Muscle of leg (tissue), 16 donors: ENCODE measurements at places on chromosomes 7 and 10. TPM values are rescaled to one million over a fixed set of nuclear protein-coding genes. Genes with fewer than 3 reads are reported as not detected.

DNA sequence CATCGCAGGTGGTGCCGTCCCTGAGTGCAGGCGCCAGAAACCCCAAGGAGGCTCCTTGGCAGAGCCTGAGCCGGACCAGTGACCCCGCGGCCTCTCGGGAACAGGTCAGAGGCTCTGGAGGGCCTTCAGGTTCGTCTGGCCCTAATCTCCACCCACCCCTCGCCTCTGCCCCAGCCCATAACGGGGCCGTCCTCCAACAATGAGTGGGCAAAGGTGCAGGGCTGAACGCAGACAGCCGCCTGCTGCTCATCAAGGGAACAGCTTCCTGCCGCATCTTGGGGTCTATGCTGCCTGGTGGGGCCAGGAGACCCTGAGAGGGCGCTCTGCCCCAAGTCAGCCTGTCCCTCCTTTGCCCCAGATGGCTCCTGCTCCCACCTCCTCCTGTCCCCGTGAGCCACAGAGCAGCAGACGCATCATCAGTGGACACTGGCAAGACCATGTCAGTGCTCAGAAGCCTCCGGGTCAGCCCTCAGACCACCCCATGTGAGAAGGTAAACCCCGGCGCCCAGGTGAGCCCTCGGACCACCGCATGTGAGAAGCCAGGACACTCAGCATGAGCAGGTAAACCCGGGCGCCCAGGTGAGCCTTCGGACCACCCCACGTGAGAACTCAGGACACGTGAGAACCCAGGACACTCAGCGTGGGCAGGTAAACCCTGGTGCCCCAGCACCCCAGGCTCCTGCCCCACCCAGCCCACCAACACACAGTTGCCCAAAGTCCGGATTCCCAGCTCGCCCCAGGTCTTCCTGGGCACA lies 142.0 kb downstream of the PTPRN2 start:
- no peak for DNase-seq

DNA sequence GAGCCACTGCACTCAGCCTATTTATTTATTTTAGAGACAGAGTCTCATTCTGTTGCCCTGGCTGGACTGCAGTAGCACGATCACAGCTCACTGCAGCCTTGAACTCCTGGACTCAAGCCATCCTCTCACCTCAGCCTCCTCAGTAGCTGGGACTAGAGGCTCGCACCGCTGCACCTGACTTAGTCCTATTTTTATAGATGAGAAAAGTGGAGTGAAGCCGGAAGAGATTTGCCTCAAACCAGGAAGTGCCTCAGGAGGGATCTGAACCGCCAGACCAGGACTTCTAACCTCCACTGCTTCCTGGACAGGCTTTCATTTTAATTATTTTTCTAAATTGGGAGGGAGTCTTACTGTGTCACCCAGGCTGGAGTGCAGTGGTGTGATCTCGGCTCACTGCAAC lies 17.5 kb upstream of the CLIP2 start:
- peak; percentile 18 for DNase-seq

- DNase-seq: no peak
Measured at GRCh38 chr10:260819-261429, 125.7 kb downstream of the ZMYND11 start.

DNA sequence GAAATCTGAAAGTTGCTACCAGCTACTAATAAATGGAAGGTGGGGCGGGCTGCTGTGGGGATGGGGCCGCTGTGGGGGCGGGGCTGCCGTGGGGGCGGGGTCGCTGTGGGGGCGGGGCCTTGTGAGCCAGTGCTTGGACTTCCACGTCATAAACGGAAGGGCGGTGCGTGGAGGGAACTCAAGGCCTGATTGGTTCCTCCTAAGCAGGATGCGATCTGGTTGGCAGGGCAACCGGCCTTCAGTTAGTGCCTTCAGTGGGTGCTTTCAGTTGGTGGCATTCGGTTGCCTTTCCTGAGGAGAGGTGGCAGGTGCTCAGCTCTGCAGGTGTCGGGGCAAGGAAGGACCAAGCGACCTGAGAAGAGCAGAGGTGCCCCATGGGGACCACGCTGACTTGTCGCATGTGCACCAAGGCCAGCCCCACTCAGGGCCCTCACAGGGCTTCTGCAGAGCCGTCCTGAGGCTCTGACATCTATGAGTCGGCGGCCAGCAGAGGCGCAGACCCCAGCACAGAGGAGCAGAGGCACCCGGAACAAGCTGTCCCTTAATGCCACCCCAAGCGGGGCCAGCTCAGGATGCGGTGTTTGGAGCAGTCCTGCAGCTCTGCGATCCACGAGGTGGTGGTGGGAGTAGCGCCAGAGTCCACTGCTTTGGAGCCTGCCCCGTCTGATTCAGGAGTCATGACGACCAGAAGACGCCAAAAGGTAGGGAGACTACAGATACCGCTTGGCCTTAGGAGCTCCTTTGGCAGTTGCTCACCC lies 54.4 kb upstream of the PDSS1 start:
- no peak for DNase-seq

- no peak for DNase-seq
Measured at GRCh38 chr7:85065888-85066485, 120.9 kb downstream of the SEMA3D start.

GRCh38 chr7:84895563-84895962 lies 291.3 kb downstream of the SEMA3D start:
- no peak for DNase-seq

- peak; percentile 34 for DNase-seq
Measured at GRCh38 chr7:25643770-25644394, 415.6 kb upstream of the NPVF start.

GRCh38 chr7:22419488-22419887 lies 62.5 kb upstream of the RAPGEF5 start:
- no peak for DNase-seq

- DNase-seq: peak; percentile 85
Measured at GRCh38 chr10:21078410-21079329, 181.6 kb upstream of the NEBL start.

DNA sequence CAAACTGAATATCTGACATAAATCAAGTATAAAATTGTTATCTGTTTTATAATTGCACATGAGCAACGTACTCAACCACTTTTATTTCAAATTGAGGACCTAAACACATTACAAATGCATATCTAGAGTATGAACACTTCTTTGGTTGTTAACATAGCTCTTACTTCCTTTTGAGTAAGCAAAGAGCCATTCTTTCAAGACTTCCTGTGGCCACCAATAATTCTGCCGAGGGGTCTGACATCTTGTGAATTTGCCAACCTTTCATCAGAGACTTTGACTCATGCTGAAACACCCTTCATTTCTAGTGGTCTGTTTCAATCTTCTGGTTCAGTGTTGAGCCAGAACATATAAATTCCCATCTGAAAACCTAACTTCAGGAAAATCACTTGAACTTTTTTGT lies 59.4 kb downstream of the CDK14 start:
- DNase-seq: no peak

- DNase-seq: no peak
Measured at GRCh38 chr10:17035446-17035845, 94.2 kb downstream of the CUBN start.

DNA sequence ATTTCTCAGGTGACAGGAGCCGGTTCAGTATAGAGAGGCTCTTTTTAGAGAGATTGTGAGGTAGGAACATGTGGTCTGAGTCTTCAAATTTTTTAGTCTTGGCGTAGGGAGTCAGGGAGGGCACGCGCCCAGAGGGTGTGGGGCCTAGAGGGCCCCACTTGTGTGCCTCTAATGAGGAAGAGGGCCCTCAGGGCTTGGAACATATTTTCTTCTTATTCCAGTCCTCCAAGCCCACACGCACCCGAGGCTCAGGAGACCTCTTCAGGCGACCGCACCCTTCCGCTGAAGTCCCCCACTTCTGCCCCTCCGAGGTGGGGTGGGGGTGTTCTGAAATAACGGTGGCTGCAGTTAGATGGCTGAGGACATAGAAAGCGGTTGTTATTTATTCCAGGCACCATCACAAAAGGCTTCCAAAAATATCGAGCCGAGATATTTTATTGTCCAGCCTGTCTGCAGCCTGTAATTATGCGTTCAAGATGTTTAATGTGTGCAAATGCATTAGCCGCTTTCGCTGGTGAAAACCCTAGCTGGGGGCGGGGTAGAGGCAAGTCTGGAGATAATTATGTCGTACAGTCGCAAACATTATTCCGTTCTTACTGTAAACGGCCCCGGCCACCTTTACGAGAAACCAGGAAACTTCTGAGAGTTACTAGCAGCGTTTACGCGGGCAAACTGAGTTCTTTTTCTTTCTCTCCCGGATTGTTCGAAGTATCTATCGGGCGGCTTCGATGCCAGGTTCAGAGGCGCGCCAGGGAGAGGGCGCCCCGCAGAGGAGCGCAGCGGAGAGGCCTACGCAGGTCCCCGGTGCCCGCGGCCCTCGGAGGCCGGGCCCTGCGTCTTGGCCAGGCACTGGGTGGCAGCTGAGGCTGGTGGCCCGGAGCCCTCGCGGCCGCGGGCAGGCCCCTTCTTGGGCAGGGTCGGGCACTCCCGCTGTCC lies 12.9 kb upstream of the HOXA13 start:
- peak; percentile 32 for DNase-seq

DNA sequence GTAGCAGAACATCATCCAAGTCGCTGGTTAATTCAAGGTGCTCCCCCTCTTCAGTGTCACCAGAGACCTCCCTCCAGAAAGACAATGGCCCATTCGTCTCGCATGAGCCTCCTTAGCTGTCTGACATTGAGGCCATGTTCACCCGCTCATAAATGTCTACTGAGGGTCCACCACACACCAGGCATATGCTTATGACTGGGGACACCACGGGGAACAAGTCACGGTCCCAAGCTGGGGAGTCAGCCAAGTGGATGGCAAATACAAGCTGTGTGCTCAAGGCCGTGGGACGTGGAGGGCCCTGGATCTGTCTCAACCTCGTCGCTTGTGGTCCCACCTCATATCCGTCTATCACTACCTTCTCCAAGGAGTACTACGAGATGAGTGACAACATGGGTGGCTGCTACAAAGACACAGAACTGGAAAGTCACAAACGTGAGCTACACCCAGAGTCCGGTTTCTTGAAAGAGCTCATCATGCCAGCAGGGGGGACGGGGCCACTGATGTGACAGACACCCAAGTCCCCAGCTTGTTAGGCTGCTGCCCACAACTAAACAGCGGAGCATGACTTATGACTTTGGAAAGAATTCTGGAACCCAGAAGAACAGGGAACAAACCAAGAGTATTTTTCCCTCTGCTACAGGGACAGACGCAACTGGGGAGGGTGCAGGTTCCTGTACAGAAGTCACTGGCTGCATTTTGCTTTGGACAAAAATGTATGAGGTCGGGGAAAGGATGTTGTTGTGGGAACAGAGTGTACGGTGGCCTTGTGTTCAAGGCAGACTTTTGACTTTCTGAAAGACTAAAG lies 189.6 kb downstream of the COBL start:
- no peak for DNase-seq

- DNase-seq: peak; percentile 78
Measured at GRCh38 chr7:28755255-28755654, 202.9 kb downstream of the TRIL start.

GRCh38 chr7:129115676-129116075 lies 28.8 kb upstream of the TSPAN33 start:
- DNase-seq: no peak

- peak; percentile 59 for DNase-seq
Measured at GRCh38 chr7:133003052-133003910, 78.6 kb downstream of the CHCHD3 start.

GRCh38 chr7:102313997-102314780 lies 27.5 kb downstream of the SH2B2 start:
- no peak for DNase-seq

DNA sequence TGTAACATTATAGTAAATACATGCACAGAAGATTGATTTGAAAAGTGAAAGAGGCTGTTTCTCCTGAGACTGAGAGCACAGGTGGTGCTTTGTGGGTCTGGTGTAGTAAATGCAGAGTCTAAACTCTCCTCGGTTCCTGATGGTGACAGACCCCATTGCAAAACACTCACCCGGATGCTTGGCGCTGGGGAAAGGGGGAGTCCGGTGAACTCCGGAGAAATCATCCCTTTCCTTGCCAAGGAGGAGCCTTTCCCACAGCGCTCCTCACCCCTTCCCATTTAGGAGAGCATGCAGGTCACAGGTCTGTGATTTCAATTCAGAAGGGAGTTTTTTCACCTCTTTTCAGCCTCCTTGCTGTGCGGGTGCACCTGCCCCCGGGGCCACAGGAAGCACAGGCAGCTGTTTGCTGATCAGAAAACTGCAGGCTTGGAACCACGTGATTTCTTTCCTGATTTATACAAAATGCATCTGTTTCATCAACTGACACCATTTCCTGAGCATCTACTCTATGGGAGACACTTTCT lies 75.6 kb upstream of the LYZL2 start:
- no peak for DNase-seq

- no peak for DNase-seq
Measured at GRCh38 chr10:121667948-121668313, 69.7 kb upstream of the FGFR2 start.

- DNase-seq: peak; percentile 73
Measured at GRCh38 chr10:42998481-42999384, 78.1 kb upstream of the RET start.

GRCh38 chr7:151853896-151854719 lies 22.8 kb downstream of the PRKAG2 start:
- no peak for DNase-seq

GRCh38 chr10:11297136-11297535 lies 279.5 kb downstream of the CELF2 start:
- no peak for DNase-seq

- DNase-seq: no peak
Measured at GRCh38 chr7:27247452-27248426, 5.1 kb downstream of the EVX1 start.

SFRP5 gene
- 0.75 TPM for total RNA-seq

CLCN1 gene
- total RNA-seq: 1.1 TPM

TM9SF3 gene
- 66.8 TPM for total RNA-seq

IRF5 gene
- total RNA-seq: 2.7 TPM

OR2A12 gene
- not detected for total RNA-seq

PRTFDC1 gene
- 14.0 TPM for total RNA-seq

GBX1 gene
- total RNA-seq: 0.44 TPM

HMX2 gene
- total RNA-seq: not detected

SOSTDC1 gene
- 19.8 TPM for total RNA-seq

NPSR1 gene
- 0.31 TPM for total RNA-seq

CLIP2 gene
- total RNA-seq: 11.0 TPM

KIAA1549 gene
- total RNA-seq: 4.1 TPM

APBB1IP gene
- total RNA-seq: 1.6 TPM

LAMB1 gene
- total RNA-seq: 233 TPM
